ENCODE measurements at places on chromosomes 12 and 14.

GRCh38 chr12:42410340-42410739 is 84.4 kb downstream of the PPHLN1 start:
- no peak for DNase-seq

- DNase-seq: no peak
Observed at GRCh38 chr12:97960741-97961608, 498.4 kb downstream of the RMST start.

DNA sequence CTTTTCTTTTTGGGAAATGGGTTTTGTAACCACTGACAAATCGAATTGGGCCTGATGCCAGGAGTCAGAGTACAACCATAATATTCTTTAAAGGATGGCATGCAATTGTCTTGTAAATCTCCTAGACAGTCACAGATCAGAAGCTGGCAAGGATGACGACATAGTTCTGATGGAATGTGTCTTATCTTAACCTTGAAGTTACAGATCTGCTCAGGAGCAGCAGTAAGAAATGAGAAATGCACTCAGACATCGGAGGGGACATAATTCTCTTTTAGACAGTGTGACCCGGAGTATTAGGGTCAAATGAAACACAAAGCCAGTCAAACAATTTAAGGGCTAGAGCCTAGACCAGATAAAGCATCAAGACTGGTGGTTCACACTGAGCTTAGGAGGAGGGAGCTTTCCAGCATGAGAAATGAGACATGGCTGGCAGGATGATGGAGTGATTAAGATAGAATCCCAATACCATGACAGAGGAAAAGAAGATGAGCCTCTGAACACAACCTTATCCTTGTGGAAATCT is 17.5 kb downstream of the CBX5 start:
- no peak for DNase-seq

- no peak for DNase-seq
Observed at GRCh38 chr14:93239869-93240677, 33.0 kb downstream of the UBR7 start.

GRCh38 chr14:102826161-102826560 is 48.9 kb downstream of the TRAF3 start:
- DNase-seq: no peak

DNA sequence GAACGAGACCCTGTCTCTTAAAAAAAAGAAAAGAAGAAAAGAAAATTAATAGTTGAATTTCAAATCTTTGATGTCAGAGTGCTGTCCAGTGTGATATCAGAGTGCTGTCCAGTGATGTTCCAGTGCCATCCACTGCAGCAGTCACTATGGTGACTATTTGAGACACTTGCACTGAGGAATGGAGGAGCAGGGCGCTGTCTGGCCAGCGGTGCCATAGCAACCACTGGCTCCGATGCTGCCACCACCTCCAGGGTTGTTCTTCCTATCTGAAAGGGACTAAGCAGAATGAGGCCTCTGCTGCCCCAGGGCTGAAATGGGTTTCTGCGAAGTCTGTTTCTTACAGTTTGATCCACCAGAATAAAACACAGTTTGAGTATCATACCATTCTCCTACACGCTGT is 272.9 kb downstream of the NUAK1 start:
- DNase-seq: no peak

DNA sequence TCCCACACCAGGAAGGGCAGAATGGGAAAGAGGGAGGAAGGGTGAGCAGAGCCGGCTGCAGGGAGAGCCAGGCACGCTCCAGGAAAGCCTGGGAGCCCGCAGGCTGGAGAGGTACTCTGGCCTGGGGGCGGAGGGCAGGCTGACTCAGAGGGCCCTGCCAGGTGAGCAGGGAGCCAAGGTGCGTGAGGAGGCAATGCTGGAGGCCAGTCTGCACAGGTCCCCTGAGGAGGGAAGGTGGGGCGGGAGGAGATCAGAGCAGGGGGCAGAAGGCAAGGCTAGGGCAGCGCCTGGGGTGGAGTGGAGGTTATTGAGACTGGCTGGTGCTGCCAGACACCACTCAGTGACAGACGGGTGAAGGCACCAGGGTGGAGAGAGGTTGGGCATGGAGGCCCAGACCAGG is 385.0 kb downstream of the BCL11B start:
- no peak for DNase-seq

- DNase-seq: no peak
Observed at GRCh38 chr14:78197051-78197450, 26.9 kb downstream of the NRXN3 start.

DNA sequence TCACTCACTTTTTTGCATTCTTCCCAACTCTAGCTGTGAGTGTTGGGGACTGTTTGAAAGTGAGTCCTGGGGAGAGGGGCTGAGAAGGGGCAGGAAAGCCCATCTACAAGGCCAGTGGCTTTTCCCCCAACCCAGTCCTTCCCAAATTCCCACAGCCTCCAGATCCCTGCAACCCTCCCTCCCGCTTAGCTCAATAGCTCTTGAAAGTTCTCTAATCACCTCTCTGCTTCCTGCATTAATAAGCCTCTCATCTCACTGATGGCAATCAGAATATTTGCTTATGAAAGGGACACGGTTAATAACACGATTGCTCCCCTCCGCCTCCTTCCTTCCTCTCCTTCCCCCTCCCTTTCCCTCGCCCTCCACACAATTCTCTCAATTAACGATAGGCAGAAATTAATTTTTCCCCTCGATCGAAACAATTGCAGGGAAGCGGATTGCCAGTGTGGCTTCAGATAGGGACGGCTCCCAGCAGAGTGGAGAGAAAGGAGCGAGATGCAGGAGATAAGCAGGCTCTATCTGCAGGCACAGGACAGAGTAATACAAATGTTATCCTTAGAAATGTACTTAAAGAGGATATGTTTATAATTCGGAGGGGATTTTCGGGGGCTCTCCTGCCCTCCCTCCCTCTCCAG is 15.1 kb upstream of the GPATCH2L start:
- DNase-seq: no peak

GRCh38 chr12:3669594-3669993 is 83.3 kb downstream of the CRACR2A start:
- DNase-seq: no peak

- DNase-seq: no peak
Observed at GRCh38 chr12:69324797-69325466, 23.2 kb upstream of the LYZ start.

- peak; percentile 47 for DNase-seq
Observed at GRCh38 chr14:35534873-35535482, 1.0 kb downstream of the INSM2 start.

GRCh38 chr12:109433618-109434017 is 43.5 kb downstream of the KCTD10 start:
- no peak for DNase-seq

DNA sequence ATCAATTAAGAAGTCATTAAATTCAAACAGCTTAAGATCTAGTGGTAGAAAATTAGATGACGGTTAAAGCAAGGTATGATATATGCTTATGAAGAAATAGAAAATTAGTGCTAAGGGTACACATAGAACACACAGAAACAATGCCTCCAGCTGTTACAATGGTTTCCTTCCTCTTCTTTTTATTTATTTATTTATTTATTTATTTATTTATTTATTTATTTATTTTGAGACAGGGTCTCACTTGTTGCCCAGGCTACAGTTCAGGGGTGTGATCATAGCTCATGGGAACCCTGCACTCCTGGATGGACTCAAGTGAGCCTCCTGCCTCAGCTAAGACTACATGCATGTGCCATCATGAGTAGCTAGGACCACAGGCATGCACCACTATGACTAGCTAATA is 34.9 kb upstream of the PTPRR start:
- no peak for DNase-seq

GRCh38 chr14:25570483-25570882 is 520.5 kb upstream of the STXBP6 start:
- DNase-seq: no peak

- no peak for DNase-seq
Observed at GRCh38 chr12:57236201-57236924, 6.9 kb downstream of the SHMT2 start.

- peak; percentile 23 for DNase-seq
Observed at GRCh38 chr14:61562321-61563161, 132.8 kb upstream of the HIF1A start.

GRCh38 chr12:130987151-130987931 is 33.6 kb downstream of the ADGRD1 start:
- DNase-seq: no peak

DNA sequence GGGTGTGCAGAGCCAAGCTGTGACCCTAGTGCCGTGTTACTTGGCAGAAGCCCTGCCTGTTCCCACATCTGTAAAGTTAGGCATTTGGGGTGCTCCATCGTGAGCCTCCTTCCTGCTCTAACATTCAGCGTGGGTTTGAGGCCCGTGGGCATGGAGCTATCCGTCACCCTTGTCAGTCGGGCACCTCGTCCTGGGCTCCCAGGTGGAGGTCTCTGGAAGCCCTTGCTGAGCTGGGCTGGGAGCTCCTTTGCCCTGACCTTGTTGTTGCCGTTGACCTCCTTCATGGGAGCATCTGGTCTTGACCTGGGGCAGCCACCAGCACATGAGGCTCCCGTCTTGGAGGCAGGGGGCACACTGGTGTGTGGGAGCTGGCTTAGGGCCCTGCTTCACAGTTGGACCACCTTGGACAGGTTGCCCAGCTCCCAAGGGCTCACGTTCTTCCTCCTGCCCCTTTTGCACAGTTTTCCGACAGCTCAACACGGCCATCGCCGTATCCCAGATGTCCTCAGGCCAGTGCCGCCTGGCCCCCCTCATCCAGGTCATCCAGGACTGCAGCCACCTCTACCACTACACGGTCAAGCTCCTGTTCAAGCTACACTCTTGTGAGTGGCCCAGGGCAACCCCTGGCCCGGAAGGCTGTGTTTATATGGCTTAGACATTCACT is 18.5 kb downstream of the HIP1R start:
- no peak for DNase-seq

DNA sequence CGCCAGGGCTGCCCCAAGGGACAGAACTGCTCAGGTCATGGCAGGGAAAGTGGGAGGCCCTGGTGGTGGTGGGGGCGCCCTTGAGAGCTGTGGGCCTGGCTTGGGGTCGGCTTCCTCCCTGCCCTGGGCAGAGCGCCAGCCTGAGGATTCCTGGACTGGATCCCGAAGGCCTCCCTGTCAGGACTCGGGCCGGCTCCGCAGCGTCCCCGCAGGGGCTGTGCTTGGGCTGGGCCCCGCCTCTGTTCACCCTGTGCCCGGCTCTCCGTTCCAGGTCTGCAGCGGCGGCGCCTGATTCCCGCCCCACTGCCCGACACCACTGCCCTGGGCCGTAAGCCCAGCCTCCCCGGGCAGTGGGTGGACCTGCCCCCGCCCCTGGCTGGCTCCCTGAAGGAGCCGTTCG is 39.9 kb downstream of the KIF26A start:
- no peak for DNase-seq

GRCh38 chr12:131912518-131913274 is 16.4 kb upstream of the PUS1 start:
- DNase-seq: no peak

- DNase-seq: no peak
Observed at GRCh38 chr14:54758041-54758440, 144.6 kb downstream of the GCH1 start.

GRCh38 chr12:31524791-31525495 is 66.0 kb downstream of the DENND5B start:
- DNase-seq: no peak

DNA sequence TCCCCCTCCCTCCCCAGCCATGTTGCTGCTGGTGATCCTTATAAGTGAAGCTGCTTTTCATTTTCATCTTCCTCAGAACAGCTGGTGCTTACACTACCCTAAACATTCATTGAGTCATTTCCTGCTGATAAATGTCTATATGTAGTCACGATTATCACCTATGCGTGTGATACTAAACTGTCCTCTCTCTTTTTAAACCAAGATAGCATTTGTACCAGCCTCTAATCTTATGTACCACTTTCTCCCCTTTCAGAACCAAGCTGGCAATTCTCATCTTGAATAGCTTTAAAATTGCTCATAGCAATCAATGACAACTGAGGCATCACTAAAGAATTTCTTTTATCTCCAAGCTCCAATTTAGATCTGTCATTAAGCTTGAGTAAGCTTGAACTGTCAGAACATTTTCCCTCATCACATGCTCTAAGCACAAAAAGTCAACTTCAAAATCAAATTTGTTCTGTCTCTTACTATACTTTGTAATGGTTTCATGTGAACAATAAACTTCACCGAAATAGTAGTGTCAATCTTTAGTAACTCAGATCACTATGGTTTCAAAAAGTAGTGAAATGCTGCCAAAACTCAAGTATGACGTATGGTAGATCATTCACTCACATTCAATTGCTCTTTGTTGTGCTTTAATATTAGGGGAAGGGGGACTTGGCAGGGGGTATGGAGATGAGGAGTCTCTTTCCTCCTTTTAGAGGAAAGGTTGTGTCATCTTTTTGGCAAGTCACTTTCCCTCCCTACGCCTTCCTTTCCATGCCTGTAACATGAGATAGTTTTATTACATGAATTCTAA is 178.1 kb upstream of the NOVA1 start:
- DNase-seq: no peak

DNA sequence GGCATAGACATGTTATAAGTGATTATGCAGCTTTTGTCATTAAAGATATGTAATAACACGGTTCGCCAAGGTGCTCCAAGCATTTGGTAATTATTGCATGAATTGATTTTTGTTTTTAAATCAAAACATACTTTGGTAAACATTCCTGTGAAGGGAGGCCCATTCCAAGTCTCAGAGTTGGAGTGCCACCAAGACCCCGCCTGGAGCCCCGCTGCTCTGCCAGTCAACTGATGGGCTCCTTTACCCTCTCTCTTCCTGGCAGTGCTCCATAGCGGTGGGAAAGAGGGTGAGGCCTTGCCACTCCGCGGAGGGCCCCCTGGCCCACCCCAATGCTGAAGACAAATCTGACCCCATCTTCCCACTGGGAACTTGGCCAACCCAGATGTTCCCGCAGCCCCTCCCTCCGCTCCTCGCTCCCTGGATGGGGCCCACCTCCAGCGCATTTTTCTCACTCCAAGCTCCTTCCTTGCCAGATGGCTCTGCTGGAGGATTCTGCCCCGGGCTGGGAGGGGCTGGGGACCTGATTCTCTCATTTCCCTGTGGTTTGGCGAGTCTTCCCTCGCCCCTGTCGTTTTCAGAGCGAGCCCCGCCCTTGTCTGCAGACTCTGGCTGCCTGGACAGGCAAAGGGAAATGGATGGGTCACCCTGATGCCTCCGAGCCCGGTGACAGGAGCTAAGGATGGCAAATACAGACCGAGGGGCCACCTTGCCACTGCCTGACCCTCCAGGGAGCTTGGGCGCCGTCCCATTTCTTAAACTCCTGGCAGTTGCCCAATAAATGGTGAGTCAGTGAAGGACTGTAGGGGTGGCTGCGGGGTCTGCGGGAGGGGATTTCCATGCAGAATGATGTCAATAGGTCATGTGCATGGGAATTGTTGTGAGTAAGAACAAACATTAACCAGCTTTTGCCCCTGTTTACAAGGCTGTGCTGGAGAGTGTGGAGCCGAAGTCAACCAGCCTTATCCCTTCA is 9.2 kb upstream of the PAPLN start:
- DNase-seq: no peak

GRCh38 chr12:42484996-42485395 is 104.5 kb downstream of the PRICKLE1 start:
- no peak for DNase-seq
